Heart left ventricle (tissue), 16 donors: ENCODE measurements at places on chromosomes 7 and 10.

DNA sequence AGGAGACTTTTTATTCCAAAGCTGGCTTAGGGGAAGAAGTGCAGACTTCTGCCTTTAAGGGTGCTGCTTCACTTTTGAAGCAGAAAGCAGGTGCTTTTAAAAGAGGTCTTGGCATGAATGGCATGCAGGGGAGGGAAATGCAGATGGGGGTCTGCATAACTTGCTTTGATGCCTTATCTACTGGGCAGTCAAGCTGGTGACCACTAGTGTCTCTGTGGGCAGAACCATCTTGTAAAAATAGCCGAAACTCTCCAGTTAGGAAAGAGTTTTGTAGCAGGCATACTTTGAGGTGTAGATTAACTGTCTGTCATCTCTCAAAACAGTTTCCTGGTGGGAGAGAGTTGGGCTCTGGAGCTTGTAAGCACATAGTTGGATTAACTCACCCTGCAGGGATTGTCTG, 9.9 kb upstream of the CTNNA3 start:
- DNase-seq, result no peak

GRCh38 chr10:84607523-84607922, 279.1 kb downstream of the CCSER2 start:
- DNase-seq, result no peak

DNA sequence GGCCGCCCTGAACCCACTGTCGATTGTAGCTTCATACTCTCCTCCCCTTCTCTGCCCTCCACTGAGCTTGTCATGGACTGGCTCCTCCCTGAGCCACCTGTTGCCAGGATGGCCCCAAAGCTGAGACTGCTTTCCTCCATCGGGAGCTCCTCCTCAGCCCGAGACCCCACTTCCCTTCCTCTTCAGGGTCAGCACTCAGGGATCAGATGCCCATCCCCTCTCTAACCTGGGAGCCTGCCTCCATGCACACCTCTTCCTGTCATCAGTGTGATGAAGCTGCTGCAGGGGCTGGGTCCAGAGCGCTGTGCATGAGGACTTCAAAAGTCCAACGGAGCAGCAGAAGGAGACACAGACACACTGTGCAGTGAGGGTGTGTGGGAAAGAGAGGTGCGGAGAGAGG, 201.1 kb downstream of the WDR37 start:
- DNase-seq, result no peak

- DNase-seq, result no peak
These were observed 313.3 kb downstream of the FGFR2 start for GRCh38 chr10:121284936-121285335.

DNA sequence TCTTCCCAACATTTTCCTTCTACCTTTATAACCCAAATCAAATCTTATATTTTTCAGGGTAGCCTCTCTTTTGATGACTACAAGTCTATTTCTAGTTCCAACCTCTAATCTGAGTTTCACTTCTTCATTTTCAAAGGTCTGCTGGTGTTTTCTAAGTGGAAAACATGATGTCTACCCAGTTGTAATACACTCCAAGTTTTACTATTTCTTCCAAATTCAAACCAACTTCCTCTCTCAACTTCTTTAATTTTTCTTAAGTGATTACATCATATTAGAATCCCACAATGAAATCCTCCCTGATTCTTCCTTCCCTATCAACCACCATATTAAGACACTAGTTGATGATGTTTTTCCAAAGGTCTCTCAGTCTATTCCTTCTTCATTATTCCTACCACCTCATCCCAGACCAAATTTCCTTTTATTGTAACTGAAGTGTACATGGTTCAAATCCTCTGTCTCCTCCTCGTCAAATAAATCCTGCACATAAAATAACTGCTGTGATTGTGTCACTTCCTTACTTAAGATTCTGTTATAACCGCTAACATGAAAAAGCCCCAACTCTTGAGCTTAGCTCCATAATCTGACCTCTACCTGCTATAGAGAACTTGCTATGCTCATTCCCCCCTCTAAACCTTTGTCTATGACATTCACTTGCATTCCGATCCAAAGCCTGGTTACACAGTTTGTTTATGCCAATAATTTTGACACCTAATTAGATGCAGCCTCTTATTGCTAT, 12.7 kb downstream of the TAS2R38 start:
- DNase-seq, result no peak

DNA sequence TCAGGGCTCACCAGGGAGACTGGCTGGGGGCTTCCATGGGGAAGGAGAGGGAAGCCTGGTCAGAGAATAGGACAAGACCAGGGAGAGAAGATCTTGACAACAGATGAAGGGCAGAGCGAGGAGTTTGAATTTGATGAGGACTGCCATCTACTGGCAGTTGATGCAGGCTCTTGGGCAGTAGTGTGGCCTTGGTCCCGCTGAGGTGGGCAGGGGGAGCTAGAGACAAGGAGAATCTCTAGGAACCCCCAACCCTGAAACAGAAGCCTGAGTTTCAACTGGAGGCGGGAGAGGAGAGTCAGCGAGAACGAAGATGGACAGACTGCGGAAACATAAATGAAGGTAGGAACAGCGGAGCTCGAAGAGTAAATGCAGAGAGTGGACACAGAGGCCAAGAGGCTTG, 81.0 kb downstream of the PPP1R3C start:
- peak; percentile 49 for DNase-seq

DNA sequence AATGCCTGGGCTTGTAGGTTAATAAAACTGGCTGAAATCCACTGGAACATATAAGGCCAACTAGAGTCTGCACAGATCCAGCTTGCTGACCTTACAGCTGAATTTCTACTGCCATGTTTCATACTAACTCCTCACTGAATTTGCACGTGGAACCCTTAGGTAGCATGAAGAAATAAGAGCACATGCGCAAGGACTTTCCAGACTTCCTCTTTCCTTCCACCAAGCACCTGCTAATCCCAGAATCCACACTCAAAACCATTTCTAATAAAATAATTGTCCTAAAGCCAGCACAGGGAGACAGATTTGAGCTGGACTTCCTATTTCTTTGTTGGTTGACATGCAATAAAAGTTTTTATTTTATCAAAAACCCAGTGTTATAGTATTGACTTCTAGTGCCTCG, 46.8 kb downstream of the NPVF start:
- DNase-seq, result no peak

GRCh38 chr7:75572396-75572795, 80.3 kb downstream of the SPDYE5 start:
- no peak for DNase-seq
